ENCODE measurements at places on chromosomes 7 and 10. TPM values are rescaled to one million over a fixed set of nuclear protein-coding genes. Genes with fewer than 3 reads are reported as not detected.

The GPR15LG gene
- polyA plus RNA-seq, result not detected

The NRG3 gene
- polyA plus RNA-seq, result not detected

The HMX3 gene
- not detected for polyA plus RNA-seq

The PCLO gene
- 0.05 TPM for polyA plus RNA-seq

The OR6B1 gene
- not detected for polyA plus RNA-seq

The BCCIP gene
- 49.2 TPM for polyA plus RNA-seq

The GLI3 gene
- polyA plus RNA-seq, result 3.9 TPM

The GIMAP8 gene
- not detected for polyA plus RNA-seq

The NUTM2A gene
- polyA plus RNA-seq, result 0.36 TPM

The SYT15 gene
- polyA plus RNA-seq, result 0.68 TPM

The COL17A1 gene
- 0.14 TPM for polyA plus RNA-seq

The TAF6 gene
- polyA plus RNA-seq, result 56.5 TPM

The CRYGN gene
- not detected for polyA plus RNA-seq

The UNC5B gene
- polyA plus RNA-seq, result 4.2 TPM

The ZNF92 gene
- polyA plus RNA-seq, result 2.4 TPM

The ATP6V0A4 gene
- not detected for polyA plus RNA-seq

The OR2A5 gene
- polyA plus RNA-seq, result not detected

The TEX47 gene
- polyA plus RNA-seq, result not detected

Data from IMR-90 (cell line).